ENCODE measurements at places on chromosomes 12 and 14.

DNA sequence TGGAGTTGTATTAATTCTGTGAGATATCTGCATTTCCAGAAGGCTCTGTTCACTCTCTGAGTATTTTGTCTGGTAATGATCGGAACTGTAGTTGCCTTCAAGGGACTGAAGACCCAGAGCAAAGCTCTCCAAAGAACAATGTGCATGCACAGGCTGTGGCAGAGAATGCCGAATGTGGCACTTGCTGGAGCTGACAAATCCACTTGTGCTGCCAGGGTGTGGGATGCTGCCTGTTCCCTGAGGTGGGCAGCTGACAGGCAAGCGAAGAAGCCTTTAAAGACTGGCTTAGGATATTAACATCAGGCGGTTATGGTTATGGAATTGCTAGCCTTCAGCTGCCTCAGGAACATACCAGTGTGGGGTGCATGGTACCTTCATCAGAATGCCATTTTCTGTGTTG lies 419.9 kb upstream of the ATP2B1 start:
- no peak for DNase-seq

- no peak for DNase-seq
Measured at GRCh38 chr14:98169170-98169587, 1102.8 kb downstream of the BCL11B start.

GRCh38 chr12:69981881-69982475 lies 157.0 kb downstream of the MYRFL start:
- no peak for DNase-seq

DNA sequence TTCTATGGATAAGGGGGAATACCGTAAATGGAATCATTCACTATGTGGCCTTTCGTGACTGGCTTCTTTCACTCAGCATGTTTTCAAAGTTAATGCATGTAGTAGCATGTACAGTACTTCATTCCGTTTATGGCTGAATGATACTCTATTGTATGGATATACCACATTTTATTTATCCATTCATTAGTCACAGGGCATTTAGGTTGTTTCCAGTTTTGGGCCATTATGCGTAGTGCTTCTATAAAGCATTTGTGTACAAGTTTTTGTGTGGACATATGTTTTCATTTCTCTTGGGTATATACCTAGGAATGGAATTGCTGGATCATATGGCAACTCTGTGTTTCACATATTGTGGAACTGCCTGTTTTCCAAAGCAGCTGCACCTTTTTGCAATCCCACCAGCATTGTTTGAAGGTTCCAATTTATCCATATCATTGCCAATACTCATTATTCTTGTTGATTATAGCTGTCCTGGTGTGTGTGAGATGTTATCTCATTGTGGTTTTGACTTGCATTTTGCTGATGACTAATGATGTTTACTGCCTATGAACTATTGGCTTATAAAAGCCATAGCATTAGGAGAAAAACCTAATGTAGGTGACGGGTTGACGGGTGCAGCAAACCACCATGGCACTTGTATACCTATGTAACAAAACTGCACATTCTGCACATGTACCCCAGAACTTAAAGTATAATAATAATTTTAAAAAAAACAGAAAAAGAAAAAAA lies 45.5 kb downstream of the ATF7IP start:
- no peak for DNase-seq

GRCh38 chr12:53327435-53328042 lies 6.1 kb upstream of the AAAS start:
- DNase-seq, result peak; percentile 15

GRCh38 chr14:67432050-67432564 lies 20.1 kb upstream of the PLEK2 start:
- DNase-seq, result no peak

All from fibroblast of skin of back (primary cell).